ENCODE measurements at places on chromosomes 2 and 18. TPM values are rescaled to one million over a fixed set of nuclear protein-coding genes. Genes with fewer than 3 reads are reported as not detected.

The TGFA gene
- total RNA-seq: 0.47 TPM

The EGR4 gene
- total RNA-seq: not detected

The VWA3B gene
- 0.62 TPM for total RNA-seq

The STARD6 gene
- total RNA-seq: 0.47 TPM

The C1QL2 gene
- not detected for total RNA-seq

The NR4A2 gene
- 7.0 TPM for total RNA-seq

The ANKRD62 gene
- not detected for total RNA-seq

The DSG1 gene
- total RNA-seq: 0.55 TPM

- no peaks in the 10 kb centered on the region for H3K36me3 ChIP-seq
- H3K4me3 ChIP-seq: no peak overlapping the region
- H3K27me3 ChIP-seq: no peaks in the 10 kb centered on the region
- DNase-seq: no peak
- peaks cover 49% of the 10 kb centered on the region for H3K4me1 ChIP-seq
Measured at GRCh38 chr2:237205043-237205541, 119.4 kb downstream of the COPS8 start.

- H3K4me1 ChIP-seq: peaks cover 24% of the 10 kb centered on the region
- DNase-seq: no peak
- no peaks in the 10 kb centered on the region for H3K36me3 ChIP-seq
- H3K27ac ChIP-seq: no peak overlapping the region
- H3K27me3 ChIP-seq: no peaks in the 10 kb centered on the region
- no peak overlapping the region for H3K4me3 ChIP-seq
Measured at GRCh38 chr2:37825586-37825985, 99.5 kb upstream of the RMDN2 start.

DNA sequence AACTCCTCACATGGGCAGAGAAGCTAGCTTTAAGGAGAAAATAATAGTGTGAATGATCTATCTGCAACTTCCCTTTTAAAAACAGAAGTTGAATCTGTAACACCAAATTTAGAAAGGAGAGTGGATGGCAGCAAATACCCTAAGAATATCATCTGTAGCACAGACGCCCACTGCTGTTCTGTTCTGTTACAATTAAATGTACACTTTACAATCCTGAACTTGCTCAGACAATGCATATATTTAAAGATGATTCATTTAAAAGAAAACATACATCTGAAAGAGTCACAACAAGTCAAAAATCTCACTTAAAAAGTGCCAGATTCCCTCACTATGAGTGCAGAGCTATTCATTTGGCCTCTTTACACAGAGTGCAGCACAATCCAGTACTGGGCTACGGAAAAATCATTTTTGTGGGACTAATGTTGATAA lies 8.0 kb upstream of the SERTAD2 start:
- DNase-seq: no peak
- no peaks in the 10 kb centered on the region for H3K27me3 ChIP-seq
- H3K4me1 ChIP-seq: peaks cover 3% of the 10 kb centered on the region
- peak overlapping the region; percentile 42 for H3K27ac ChIP-seq
- H3K4me3 ChIP-seq: no peak overlapping the region
- H3K36me3 ChIP-seq: no peaks in the 10 kb centered on the region

- H3K36me3 ChIP-seq: no peaks in the 10 kb centered on the region
- no peak overlapping the region for H3K27ac ChIP-seq
- no peak overlapping the region for H3K4me3 ChIP-seq
- H3K4me1 ChIP-seq: peaks cover 4% of the 10 kb centered on the region
- DNase-seq: no peak
Measured at GRCh38 chr2:216904974-216905373, 45.1 kb upstream of the TNP1 start.

DNA sequence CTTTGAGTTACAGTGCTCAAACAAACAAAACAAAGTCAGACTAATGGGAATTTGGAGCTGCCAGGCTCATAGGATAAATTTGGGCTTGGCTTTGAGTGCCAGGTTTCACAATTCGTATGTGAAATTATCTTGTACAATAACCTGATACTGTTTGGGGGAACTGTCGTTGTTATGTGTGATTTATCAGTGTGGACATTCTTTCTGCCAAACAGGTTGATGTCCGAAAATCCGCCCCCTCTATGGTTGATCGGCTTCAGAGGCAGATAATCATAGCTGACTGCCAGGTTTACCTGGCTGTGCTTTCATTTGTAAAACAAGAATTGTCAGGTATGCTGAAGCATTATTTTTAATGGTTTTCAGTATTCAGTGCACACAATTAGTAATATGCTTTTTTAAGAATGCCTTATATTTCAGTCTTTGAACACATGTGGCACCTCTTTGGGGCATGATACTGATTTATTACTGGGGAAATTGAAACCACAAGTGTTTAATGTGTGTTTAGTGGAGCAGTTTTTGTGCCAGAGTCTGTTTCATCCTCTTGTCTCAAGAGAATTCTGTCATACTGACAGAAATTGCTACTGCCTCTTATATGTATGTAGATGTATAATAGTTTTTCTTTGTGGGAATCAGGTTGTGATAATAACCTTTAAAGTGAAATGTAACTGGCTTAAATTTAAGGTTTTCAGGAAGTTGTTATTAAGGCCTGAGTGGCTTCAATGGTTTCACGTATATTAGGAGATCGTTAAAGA lies 54.6 kb downstream of the TTC39C start:
- no peak overlapping the region for H3K4me3 ChIP-seq
- no peak for DNase-seq
- no peaks in the 10 kb centered on the region for H3K27me3 ChIP-seq
- H3K4me1 ChIP-seq: no peaks in the 10 kb centered on the region

GRCh38 chr2:182867426-182868053 lies 1.1 kb upstream of the FRZB start:
- H3K27me3 ChIP-seq: no peaks in the 10 kb centered on the region
- peaks cover 12% of the 10 kb centered on the region for H3K4me1 ChIP-seq
- H3K36me3 ChIP-seq: no peaks in the 10 kb centered on the region
- no peak for DNase-seq
- H3K27ac ChIP-seq: peak overlapping the region; percentile 62

DNA sequence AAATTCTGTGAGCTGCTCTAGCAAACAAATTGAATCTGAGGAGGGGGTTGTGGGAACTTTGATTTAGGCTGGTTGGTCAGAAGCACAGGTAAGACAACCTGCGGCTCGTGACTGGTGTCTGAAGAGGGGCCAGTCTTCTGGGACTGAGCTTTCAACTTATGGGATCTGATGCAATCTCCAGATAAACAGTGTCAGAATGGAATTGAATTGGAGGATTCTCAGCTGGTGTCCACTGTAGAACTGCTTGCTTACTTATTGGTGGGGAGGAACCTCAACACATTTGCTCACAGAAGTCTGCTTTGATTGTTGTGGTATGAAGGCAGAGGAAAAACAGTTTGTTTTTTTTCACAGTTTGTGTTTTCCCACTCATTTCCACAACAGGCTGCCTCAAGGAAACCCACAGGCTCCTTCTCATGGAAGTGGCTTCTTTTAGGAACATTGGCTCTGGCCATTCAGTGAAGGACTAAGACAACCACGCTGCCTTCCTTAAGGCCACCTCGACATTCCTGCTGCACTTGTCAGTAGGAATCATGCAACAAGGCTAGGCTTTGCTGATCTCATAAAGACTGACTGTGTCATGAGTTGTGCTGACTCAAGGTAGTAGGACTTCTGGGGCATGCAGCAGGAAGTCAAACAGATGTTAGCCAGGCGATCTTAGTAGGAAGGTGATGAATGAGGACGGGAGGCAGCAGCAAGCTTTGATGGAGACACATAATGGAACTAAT lies 104.7 kb downstream of the TSN start:
- no peaks in the 10 kb centered on the region for H3K36me3 ChIP-seq
- H3K4me3 ChIP-seq: no peak overlapping the region
- no peak overlapping the region for H3K27ac ChIP-seq
- H3K27me3 ChIP-seq: peaks cover 7% of the 10 kb centered on the region

- no peak overlapping the region for H3K4me3 ChIP-seq
- no peaks in the 10 kb centered on the region for H3K27me3 ChIP-seq
- H3K36me3 ChIP-seq: no peaks in the 10 kb centered on the region
- H3K27ac ChIP-seq: no peak overlapping the region
- no peak for DNase-seq
Measured at GRCh38 chr2:233076749-233077148, 16.6 kb downstream of the INPP5D start.

- H3K4me1 ChIP-seq: no peaks in the 10 kb centered on the region
- H3K27me3 ChIP-seq: no peaks in the 10 kb centered on the region
- DNase-seq: no peak
- H3K27ac ChIP-seq: no peak overlapping the region
Measured at GRCh38 chr2:211835695-211836094, 702.9 kb downstream of the ERBB4 start.

- no peaks in the 10 kb centered on the region for H3K36me3 ChIP-seq
- no peaks in the 10 kb centered on the region for H3K27me3 ChIP-seq
- H3K4me3 ChIP-seq: no peak overlapping the region
- no peak overlapping the region for H3K27ac ChIP-seq
- no peaks in the 10 kb centered on the region for H3K4me1 ChIP-seq
Measured at GRCh38 chr2:209005371-209005770, 418.5 kb upstream of the MAP2 start.

DNA sequence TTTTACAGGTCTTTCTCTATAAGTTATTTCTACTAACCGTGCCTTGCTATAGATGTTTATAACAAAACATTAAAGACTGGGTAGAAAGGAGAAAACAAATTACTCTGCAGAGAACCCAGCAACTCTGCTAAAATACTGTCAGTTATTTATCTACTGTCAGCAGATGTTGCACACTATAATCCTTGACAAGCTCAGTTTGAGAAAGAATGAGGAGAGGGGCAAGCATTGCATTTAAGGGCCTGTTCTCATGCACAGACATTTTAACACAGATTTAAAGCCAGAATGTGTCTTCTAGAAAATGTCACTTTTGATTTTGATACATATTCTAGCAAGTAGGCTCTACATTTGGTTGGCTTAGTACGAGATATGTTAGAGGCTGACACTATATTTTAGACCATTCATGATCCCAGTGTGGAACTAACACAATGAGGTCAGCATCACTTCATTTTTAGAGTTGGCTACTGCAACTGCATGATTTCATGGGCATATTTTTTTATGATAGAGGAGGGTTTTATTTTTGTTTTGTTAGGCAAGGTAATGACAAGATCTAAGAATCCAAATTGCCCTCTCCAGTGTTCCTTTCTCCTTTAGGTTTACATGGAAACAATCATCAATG lies 516.4 kb downstream of the ZEB2 start:
- H3K36me3 ChIP-seq: no peaks in the 10 kb centered on the region
- no peak overlapping the region for H3K4me3 ChIP-seq
- no peak overlapping the region for H3K27ac ChIP-seq
- DNase-seq: no peak
- H3K4me1 ChIP-seq: no peaks in the 10 kb centered on the region

DNA sequence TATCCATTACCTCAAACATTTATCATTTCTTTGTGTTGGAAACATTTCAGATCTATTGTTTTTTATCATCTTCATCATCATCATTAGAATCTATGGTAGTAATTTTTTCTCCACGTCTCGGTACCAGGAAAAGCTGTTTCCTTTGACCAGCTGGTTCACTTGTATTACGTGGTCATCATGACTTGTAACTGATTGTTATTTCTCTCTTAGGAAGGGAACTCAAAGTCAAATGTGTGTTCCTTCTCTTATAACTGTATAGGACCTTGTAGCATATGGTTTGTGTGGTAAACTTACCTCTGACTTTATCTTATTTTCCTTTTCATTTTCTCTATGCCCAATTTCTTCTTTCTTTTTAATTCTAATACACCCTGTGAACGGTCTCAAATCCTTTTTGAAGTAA lies 16.5 kb downstream of the NCOA1 start:
- H3K27me3 ChIP-seq: no peaks in the 10 kb centered on the region
- H3K36me3 ChIP-seq: no peaks in the 10 kb centered on the region
- peaks cover 45% of the 10 kb centered on the region for H3K4me1 ChIP-seq
- no peak overlapping the region for H3K4me3 ChIP-seq
- no peak for DNase-seq

DNA sequence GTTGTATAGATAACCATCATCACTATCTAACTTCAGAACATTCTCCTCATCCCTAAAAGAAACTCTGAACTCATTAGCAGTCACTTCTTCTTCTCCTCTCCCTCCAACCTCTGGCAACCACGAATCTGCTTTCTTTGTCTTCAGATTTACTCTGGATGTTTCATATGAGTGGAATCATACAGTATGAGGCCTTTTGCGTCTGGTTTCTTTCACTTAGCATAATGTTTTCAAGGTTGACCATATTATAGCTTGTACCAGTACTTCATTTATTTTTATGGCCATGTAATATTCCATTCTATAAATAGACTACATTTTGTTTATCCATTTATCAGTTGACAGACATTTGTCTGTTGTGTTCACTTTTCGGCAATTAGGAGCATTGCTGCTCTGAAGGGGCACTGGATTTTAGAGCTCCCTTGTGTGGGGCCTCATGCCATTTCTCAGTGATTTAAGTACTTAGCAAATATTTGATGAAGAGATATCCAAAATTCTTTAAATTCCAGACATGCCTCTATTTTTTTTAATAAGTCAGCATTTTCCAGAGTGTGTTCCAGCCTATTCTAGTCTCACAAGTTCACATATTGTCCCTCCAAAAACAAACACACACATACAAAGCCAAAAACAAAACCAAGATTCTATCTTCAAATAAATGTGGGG lies 22.5 kb upstream of the MAP3K20 start:
- no peak overlapping the region for H3K4me3 ChIP-seq
- H3K27ac ChIP-seq: no peak overlapping the region
- peaks cover 6% of the 10 kb centered on the region for H3K4me1 ChIP-seq
- no peaks in the 10 kb centered on the region for H3K36me3 ChIP-seq
- no peak for DNase-seq

GRCh38 chr2:134549104-134549503 lies 169.7 kb downstream of the TMEM163 start:
- H3K27me3 ChIP-seq: no peaks in the 10 kb centered on the region
- DNase-seq: no peak
- no peak overlapping the region for H3K4me3 ChIP-seq

DNA sequence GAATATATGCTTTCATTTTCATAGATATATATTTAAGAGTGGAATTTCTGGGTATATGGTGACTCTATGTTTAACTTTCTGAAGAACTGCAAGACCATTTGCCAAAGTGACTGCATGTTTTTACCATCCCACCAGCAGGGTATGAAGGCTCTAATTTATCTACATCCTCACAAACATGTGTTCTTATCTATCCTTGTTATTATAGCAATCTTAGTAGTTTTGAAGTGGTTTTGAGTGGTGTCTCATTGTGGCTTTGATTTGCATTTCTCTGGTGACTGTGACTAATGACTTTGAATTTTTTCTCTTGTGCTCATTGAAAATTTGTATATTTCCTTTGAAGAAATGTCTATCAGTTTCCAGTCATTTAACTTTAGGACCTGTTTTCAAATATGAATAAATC lies 310.2 kb upstream of the NRP2 start:
- no peaks in the 10 kb centered on the region for H3K27me3 ChIP-seq
- no peak overlapping the region for H3K4me3 ChIP-seq
- no peaks in the 10 kb centered on the region for H3K36me3 ChIP-seq
- DNase-seq: no peak
- no peak overlapping the region for H3K27ac ChIP-seq
- no peaks in the 10 kb centered on the region for H3K4me1 ChIP-seq

Data from heart right ventricle (tissue), 16 donors.